Stimulated activated naive CD4-positive, alpha-beta T cell (primary cell): ENCODE measurements at places on chromosomes 4 and X.

DNA sequence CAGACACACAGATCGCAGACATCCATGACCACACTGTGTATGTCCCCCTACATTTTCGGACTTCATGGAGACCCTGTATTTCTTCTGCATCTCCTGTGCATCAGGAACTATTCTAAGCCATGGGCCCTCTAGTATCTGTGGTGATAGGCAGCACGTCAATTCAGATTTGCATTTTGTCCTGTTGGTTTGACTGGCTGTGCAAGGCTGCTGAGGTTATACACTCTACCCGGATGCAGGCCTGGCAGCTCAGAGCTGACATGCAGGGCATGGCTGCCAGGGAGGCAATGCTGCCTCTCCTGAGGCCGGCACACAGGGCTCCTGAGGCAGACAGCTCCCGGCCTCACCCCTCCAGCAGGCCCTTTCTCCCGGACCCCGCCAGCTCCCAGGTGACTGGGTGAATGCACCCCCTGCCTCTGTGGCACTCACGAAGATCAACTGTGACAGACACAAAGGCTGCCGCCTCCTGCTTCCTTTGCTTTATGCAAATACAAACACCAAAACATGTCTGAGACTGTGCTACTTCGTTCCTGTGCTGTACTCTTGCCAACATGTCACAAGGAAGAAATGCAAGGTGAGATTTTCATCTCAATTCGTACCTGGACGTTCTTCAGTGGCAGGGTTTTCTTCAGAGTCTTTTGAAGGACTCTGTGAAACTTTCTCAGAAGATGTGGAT lies 51.0 kb downstream of the NSG1 start:
- no peak for DNase-seq

- DNase-seq: no peak
Measured at GRCh38 chr4:3668825-3669552, 97.2 kb upstream of the ADRA2C start.

GRCh38 chrX:124720532-124720931 lies 374.2 kb downstream of the SH2D1A start:
- no peak for DNase-seq

- DNase-seq: no peak
Measured at GRCh38 chrX:920234-920799, 289.7 kb downstream of the SHOX start.

- DNase-seq: no peak
Measured at GRCh38 chr4:168019019-168019651, 73.2 kb upstream of the ANXA10 start.

GRCh38 chrX:110173192-110174175 lies 144.4 kb downstream of the AMMECR1 start:
- no peak for DNase-seq

DNA sequence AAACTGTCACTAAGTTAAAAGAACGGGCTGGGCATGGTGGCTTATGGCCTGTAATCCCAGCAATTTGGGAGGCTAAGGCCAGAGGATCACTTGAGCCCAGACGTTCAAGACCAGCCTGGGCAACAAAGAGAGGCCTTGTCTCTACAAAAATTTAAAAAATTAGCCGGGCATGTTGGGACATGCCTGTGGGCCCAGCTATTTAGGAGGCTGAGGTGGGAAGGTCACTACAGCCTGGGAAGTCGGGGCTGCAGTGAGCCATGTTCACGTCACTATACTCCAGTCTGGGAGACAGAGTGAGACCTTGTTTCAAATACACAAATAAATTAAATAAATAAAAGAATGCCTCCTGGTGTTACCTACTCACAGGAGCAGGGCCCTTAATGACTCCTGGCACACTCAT lies 69.5 kb downstream of the APBB2 start:
- no peak for DNase-seq

DNA sequence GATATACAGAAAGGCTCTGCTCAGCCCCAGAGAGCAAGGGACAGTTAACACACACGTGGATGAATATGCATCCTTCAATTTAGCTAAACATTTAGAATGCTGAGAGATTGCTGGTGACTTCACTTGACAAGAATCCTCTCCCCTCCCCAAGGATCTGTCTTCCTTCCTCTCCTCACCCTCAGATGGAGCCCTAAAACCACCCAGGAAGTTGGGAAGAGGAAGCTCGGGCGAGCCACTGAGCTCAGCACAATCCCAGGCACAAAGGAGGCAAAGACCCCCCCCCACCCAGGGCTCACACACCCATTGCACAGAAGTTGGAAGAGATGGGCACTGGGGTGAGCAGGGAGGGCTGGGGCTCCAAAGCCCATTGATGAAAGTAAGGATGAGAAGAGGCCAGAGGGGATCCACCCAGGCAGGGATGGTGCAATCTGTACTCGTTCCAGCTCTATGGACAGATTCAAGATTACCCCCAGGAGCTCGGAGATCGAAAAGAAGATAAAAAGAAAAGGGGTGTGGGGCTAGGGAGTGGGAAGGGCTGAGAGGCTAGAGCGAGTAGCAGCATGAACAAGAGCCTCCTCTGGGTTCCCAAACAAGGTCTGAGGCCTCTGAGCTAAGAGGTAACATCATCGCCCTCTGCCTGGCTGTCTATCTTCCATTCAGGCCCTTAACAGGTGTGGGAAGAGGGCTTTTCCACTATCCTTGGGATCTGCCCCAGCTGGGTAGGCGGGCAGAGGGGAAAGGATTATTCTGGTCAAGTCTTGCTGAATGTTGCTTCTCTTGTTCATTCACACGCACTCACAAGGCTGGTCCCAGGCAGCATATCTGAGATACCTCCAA lies 1.2 kb downstream of the TFE3 start:
- no peak for DNase-seq

DNA sequence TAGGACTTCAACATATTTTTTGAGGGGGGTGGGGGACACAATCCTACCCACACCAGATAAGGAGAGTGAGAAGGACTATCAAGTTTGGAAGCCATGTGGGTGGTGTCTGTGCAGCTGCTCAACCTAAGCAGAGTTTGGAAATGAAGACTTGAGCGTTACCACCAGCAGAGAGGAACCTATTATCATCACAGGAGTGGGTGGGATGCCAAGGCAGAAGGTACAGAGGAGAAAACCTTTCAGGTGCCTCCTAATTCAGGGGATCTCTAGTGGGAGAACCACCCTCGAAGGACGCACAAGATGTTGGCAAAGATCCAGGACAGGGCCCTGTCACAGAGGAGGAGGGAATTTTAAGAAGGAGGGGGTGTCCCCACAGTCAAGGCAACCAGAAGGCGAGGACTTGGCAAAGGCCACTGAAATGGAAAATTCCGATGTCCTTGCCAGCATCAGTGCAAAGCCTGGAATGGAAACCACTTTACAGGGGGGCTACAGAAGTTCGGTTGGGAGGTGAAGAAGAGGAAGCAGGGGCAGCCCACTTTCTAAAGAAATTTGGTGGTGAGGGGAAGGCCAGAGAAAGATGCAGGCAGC lies 8.4 kb upstream of the GPM6B start:
- no peak for DNase-seq

- DNase-seq: no peak
Measured at GRCh38 chr4:10114607-10115006, 2.0 kb downstream of the WDR1 start.

GRCh38 chr4:152039691-152040090 lies 278.9 kb upstream of the GATB start:
- no peak for DNase-seq

- DNase-seq: peak; percentile 61
Measured at GRCh38 chr4:48127682-48128404, 6.2 kb downstream of the TXK start.

GRCh38 chr4:94446386-94446785 lies 5.4 kb upstream of the PDLIM5 start:
- DNase-seq: no peak

DNA sequence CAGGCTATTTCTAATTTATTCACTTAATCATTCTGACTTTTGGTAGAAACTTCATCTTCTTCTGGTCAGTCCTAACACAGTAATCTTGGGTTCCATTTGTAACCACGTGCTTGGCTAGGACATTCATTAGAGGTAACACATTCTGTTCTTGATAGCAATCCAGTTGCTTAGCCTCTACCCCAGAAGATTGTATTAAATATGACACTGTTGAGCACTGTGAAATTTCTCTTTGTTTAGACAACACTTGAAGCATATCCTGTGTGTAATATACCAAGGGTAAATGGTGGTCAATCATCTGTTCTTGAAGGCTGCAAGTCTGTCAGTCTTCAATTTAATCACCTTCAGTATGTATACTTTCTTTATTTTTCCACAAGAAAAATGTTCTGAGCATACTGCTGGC lies 523.0 kb downstream of the ANKRD50 start:
- DNase-seq: no peak

DNA sequence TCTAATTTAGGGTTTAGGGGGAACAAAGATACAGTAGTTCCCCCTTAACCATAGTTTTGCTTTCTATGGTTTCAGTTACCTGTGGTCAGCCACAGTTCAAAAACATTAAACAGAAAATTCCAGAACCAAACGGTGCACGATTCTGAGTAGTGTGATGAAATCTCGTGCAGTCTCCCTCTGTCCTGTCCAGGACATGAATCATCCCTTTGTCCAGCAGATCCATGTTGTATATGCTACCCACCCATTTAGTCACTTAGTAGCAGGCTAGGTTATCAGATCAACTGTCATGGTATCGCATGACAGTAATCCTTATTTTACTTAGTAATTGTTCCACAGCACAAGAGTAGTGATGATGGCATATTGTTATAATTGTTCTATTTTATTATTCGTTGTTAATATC lies 556.1 kb downstream of the IL1RAPL1 start:
- no peak for DNase-seq
